ENCODE measurements at places on chromosomes 2 and 18.

- no peak for DNase-seq
Observed at GRCh38 chr2:122886479-122887145, 1131.2 kb downstream of the TSN start.

GRCh38 chr18:70421471-70422390 lies 132.9 kb downstream of the SOCS6 start:
- no peak for DNase-seq

DNA sequence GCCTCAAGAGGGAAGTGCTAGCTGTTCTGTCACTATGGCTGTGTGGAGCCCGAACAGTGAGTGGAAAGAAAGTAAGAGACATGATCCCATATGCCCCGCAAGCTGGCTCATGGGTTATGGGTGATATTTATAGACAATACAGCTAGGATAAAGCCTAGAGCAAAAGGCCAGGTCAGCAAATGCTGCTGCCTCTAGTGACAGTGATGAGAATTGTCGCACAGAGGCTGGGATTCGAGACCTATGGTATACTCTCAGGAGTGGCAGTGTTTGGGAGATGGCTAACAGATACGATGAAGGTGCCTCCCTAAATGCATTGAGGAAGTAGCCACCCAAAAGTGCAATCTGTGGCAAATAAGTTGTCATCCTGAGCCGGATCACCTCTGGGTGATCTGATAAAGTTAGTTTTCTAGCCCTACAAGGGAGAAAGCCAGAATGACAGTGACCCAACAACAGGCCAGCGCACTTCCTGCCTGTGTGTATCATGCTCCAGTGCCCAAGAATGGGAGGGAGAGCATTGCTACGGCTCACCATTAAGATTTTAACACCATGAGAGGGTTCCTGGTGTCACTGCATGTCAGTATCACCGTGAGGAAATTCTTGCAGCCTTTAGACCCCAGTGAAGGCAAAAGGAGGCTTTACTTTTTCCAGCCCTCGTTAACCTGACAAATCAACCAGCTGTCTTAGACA lies 92.2 kb upstream of the TGFA start:
- DNase-seq, result no peak

DNA sequence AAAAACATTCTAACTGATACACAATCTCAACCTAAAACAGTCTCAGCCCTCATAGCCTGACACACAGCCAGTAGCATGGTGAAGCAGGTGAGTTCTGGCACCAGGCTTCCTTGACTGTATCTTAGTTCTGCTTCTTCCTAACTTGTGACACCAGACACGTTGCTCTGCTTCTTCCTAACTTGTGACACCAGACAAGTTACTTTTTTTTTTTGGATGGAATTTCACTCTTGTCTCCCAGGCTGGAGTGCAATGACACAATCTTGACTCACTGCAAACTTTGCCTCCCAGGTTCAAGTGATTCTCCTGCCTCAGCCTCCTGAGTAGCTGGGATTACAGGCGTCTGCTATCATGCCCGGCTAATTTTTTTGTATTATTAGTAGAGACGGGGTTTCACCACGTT lies 6.7 kb upstream of the ATG16L1 start:
- DNase-seq, result no peak

DNA sequence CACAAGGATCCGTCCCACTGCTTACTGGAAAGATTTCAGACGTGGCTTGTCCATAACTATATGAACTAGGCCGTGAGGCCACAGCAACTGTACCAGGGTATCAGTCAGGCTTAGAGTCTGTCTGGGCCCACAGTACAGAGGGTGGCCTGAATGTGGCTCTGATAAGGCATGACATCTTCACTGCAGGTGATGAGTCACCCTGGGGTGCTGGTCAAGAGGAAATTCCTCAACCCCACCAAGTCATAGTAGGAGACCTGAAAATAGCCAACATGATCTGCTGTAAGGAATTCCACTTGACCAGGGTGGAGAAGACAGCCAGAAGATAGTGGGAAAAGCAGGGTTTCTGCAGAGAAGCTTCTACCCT lies 107.7 kb downstream of the INHBB start:
- DNase-seq, result no peak

DNA sequence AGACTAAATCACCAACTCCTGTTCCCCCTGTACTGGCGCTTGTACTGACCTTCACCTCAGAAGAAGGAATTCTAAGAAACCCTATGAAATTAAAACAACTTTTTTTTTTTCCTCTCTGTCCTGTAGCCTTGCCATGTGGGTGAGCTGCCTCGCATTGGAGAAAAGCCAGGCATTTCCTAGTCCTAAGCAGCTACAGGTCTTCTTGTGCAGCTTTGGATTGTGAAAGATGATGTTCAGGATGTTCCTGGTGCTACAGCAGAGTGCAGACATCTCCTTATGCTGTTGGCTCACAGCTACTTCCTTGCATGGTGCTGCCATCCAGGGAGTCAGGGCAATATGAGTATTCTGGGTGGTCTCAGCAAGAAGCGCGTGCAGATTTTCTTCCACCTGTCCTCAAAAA lies 11.9 kb downstream of the PIK3C3 start:
- no peak for DNase-seq

GRCh38 chr18:253121-253520 lies 14.7 kb downstream of the THOC1 start:
- DNase-seq, result no peak
